ENCODE measurements at places on chromosomes 3 and 15.
A peak's percentile ranks its signal among the peaks of the same experiment; 100 is the strongest.

GRCh38 chr3:11509173-11510000 lies 134.3 kb downstream of the VGLL4 start:
- DNase-seq = peak; percentile 49

DNA sequence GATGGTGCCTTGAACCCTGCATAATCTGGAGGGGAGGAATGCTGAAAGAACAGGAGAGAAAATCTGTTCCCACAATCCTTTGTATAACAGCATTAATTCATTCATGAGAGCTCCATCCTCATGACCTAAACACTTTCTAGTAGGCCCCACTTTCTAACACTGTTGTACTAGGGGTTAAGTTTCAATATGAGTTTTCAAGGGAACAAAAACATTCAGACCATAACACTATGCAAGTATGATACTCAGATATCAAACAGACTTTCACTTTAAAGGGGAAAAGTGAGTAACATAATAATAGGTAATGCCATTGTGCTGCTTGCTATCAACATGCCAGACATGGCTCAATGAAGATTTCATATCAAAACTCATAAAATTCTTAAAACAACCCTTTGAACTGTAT lies 32.4 kb upstream of the PLSCR2 start:
- no peak for DNase-seq

DNA sequence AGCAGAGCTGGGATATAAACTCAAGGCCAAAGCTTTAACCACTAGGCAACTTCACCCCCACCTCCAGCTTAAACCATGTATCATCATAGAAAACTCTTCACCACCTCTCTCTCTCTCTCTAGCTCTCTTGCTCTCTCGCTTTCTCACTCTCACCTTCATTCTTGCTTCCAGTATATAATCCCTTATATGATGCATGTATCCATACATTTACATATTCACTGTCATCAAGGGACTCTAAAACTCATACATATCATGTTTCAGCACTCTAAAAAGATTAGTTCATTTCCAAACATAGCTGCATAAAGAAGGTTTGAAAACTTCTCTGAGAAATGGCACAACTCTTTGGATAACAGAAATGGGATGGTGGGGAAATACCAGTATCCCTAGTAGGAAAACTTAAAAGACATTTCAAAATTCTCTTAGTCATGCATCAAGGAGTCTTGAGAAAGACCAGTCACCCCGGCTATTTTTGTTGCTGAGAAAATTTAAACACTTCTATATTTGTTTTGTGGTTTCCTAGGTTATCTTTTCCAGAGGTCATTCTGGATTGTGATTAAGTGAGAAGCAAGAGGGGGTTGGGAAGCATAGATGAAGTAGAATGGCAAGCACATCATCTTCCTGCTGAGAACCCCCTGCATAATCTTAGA lies 447.8 kb upstream of the THBS1 start:
- no peak for DNase-seq

- DNase-seq = no peak
These were observed 301.5 kb downstream of the PYDC2 start for GRCh38 chr3:191762323-191762960.

GRCh38 chr15:29675791-29676301 lies 146.4 kb downstream of the TJP1 start:
- DNase-seq = no peak

DNA sequence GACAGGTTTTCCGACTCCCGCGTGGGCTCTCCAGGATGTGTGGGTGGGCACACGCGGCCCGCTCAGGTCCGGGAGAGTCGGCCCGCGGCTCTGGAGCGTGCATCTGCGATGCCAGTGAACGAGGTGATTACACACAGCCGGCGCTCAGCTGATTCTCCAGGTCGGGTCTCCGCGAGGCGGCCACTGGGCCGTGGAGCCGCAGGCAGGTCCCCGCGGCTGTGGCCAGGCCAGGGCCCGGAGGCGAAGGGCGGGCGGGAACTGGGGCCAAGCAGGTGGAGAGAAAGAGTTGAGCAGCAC lies 13.2 kb downstream of the PAK6 start:
- DNase-seq = no peak

All from frontal cortex (tissue), 4 donors.